Activated B cell treated with CpG ODN at 0.5 μM for 24 hours (primary cell): ENCODE measurements at places on chromosomes 2 and 18. TPM values are rescaled to one million over a fixed set of nuclear protein-coding genes. Genes with fewer than 3 reads are reported as not detected.

- DNase-seq: no peak
Observed at GRCh38 chr2:100140582-100140981, 1.8 kb downstream of the AFF3 start.

POTEJ gene
- total RNA-seq: not detected in 2 replicates

MAPRE3 gene
- total RNA-seq: 4.6 and 6.3 TPM in 2 replicates

DNA sequence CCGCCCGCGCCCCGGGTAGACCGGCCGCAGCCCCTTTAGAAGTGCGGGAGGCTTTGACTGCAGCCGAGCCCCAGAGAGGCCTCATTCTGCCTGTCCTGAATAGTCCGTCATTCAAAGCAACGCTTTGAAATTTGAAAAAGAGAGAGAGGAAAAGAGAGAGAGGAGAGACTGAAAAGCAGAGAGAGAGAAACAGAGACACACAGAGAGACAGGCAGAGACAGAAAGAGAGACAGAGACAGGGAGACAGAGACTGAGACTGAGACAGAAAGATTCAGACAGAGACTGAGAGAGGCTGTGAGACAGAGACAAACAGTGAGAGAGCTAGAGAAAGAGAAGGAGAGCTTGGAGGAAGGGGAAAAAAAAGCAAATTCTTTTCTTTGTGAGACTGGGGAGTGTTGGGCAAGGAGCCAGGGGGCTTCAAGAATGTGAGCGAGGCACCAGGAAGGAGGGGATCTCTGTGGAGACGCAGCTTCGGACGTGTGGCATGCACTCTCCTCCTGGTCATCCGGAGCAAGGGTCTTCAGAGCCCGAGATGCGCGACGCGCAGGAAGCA is 73.1 kb downstream of the MYCN start:
- DNase-seq: no peak

GRCh38 chr2:17182399-17182798 is 335.8 kb downstream of the RAD51AP2 start:
- no peak for DNase-seq

- DNase-seq: no peak
Observed at GRCh38 chr18:6917072-6917471, 187.6 kb downstream of the ARHGAP28 start.

GRCh38 chr18:8176554-8176953 is 432.7 kb upstream of the RAB12 start:
- no peak for DNase-seq

GRCh38 chr2:71950256-71951082 is 197.2 kb downstream of the CYP26B1 start:
- no peak for DNase-seq

VSNL1 gene
- total RNA-seq: not detected in 2 replicates

GRCh38 chr2:114049826-114050225 is 159.9 kb downstream of the ACTR3 start:
- DNase-seq: no peak

- no peak for DNase-seq
Observed at GRCh38 chr2:189379287-189379630, 62.0 kb upstream of the WDR75 start.
